ENCODE measurements at places on chromosomes 3 and 15. TPM values are rescaled to one million over a fixed set of nuclear protein-coding genes. Genes with fewer than 3 reads are reported as not detected.

DNA sequence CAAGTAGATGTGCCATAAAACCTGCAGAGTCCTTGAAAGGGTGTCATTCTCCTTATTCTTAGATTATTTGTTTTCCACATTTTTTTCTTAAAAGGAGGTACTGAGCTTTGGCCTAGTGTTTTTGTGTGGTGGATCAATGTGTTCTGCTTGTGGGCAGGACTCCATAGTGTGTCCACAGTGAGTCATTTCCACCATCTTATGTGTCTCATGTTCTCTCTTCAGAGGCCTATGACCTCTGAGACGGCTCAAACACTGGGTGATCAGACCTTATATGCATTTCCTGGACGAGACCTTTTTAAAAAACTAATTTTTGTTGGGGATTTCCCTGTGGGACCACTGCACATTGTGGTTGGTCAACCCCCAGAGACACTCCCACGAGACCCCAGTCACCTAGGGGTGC, 93.4 kb downstream of the CHCHD4 start:
- no peaks in the 10 kb centered on the region for H3K36me3 ChIP-seq
- no peaks in the 10 kb centered on the region for H3K4me1 ChIP-seq
- no peak overlapping the region for H3K4me3 ChIP-seq
- no peaks in the 10 kb centered on the region for H3K27me3 ChIP-seq

- H3K4me1 ChIP-seq, result peaks cover 1% of the 10 kb centered on the region
- H3K27ac ChIP-seq, result no peak overlapping the region
- no peak for DNase-seq
- no peaks in the 10 kb centered on the region for H3K27me3 ChIP-seq
Observed at GRCh38 chr3:24199300-24199699, 254.2 kb downstream of the NR1D2 start.

DNA sequence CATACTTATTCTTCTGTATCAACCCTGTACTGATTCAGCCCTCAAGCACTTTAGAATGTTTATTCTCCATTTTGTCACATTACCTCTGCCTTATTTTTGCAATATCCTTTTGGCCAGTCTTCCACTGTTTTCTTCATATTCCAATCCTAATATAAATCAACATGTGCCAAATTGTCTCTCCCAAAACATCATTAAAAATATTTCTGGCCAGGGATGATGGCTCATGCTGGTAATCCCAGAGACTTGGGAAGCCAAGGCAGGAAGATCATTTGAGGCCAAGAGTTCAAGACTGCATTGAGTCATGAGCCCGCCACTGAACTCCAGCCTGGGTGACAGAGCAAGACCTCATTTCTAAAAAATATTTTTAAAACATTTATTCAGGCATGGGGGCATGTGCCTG, 641.4 kb upstream of the CBLB start:
- H3K36me3 ChIP-seq, result no peaks in the 10 kb centered on the region
- H3K4me3 ChIP-seq, result no peak overlapping the region
- H3K27ac ChIP-seq, result no peak overlapping the region
- H3K4me1 ChIP-seq, result no peaks in the 10 kb centered on the region
- DNase-seq, result no peak
- H3K27me3 ChIP-seq, result no peaks in the 10 kb centered on the region

GRCh38 chr3:194632226-194632808, 902 bp downstream of the TMEM44 start:
- no peaks in the 10 kb centered on the region for H3K4me1 ChIP-seq
- H3K36me3 ChIP-seq, result no peaks in the 10 kb centered on the region
- no peak for DNase-seq
- no peaks in the 10 kb centered on the region for H3K27me3 ChIP-seq
- peak overlapping the region; percentile 62 for H3K4me3 ChIP-seq

DNA sequence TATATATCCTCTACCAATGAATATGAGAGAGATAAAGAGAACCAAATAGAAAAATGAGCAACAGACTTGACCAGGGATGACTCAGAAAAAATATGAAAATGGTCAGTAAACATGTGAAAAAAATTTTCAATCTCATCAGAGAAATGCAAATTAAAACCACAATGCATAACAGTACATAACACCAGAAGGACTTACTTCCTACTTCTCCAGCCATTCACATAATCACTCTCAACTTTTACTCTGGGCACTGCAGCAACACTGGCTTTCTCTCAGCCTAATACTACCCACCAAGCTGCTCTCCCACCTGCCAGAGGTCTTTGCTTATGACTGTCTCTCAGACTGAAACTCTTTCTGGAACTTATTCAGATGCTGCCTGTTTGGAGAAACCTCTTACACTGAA, 49.4 kb downstream of the DPH6 start:
- no peaks in the 10 kb centered on the region for H3K4me1 ChIP-seq
- H3K27ac ChIP-seq, result no peak overlapping the region
- H3K36me3 ChIP-seq, result no peaks in the 10 kb centered on the region
- no peak overlapping the region for H3K4me3 ChIP-seq

DNA sequence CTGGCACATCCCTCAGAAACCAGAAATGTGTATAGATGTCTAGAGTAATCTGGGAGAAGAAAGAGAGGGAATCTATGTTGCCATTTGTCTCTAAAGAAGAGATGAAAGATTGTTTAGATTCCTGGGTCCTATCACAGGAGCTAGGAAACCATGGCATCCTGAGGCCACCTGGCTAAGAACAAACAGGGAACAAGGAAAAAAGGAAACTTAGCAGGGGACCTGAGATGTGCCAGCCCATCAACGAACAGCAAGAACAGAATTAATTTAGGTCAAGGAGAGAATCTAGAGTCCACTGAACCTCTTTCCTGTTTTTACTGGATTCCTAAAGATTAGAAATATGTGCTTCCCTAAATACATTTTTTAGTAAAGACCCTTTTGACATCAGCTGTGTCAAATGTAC, 30.3 kb downstream of the IP6K1 start:
- no peaks in the 10 kb centered on the region for H3K4me1 ChIP-seq
- H3K36me3 ChIP-seq, result no peaks in the 10 kb centered on the region
- no peak for DNase-seq
- no peaks in the 10 kb centered on the region for H3K27me3 ChIP-seq

GRCh38 chr3:190543671-190544070, 29.8 kb downstream of the IL1RAP start:
- H3K4me1 ChIP-seq, result peaks cover 62% of the 10 kb centered on the region
- H3K27ac ChIP-seq, result no peak overlapping the region
- H3K27me3 ChIP-seq, result no peaks in the 10 kb centered on the region
- no peaks in the 10 kb centered on the region for H3K36me3 ChIP-seq
- no peak for DNase-seq

DNA sequence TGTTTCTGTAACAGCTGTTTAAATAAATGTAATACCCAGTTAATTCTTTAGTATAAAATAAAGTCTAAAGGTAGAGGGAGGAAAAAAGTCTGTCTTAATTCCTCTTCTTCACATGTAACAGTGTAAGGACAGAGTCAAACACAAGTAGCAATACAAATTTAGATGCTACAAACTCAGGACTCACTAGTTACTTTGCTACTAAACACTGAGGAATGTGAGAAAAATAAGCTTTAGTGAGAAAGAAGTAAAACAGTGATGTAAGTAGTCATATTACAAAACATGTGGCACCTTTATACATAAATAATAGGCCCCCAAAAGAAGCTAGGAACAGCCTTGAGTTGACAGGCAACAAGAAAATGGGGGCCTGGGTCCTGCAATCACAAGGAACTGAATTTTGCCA, 113.0 kb downstream of the TBC1D5 start:
- no peaks in the 10 kb centered on the region for H3K27me3 ChIP-seq
- H3K36me3 ChIP-seq, result no peaks in the 10 kb centered on the region
- no peak overlapping the region for H3K4me3 ChIP-seq
- no peak overlapping the region for H3K27ac ChIP-seq
- DNase-seq, result no peak

DNA sequence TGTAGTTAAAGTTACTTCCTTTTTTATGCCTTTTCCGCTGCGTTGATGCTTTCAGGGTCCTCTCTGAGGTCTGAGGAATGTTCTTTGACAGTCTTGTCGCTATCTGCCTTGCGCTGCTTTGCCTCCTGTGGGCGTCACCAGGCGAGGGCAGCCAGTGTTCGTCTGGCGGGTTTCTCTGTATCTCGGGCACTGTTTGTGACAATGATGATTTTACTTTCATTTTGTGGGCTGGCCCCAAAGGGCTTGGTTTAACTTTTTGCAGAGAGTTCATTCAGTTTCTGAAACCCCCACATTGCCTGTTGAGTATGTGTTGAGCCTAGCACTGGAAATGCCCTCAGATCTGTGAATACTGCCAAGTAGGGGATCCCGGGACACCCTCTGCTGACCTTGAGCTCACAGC, 24.6 kb upstream of the SACM1L start:
- no peaks in the 10 kb centered on the region for H3K27me3 ChIP-seq
- H3K4me1 ChIP-seq, result peaks cover 10% of the 10 kb centered on the region
- peak; percentile 42 for DNase-seq
- peaks cover 21% of the 10 kb centered on the region for H3K36me3 ChIP-seq
- peak overlapping the region; percentile 14 for H3K27ac ChIP-seq

DNA sequence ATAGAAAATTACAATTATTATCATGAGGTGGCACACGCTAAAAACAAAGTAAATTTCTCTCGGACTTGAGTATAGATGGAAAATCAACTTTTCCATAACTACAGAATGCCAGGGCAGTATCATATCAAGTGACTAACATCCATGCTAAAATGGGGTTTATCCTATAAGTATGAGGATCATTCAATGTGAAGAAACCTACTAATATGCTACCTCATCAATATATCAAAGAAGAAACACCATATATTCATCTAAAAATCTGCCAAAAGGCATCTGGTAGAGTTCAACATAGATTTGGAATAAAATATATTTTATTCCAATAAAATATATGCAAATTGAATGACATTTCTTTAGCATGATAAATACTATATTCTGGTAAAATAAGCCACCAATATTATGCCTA, 894.4 kb downstream of the MCTP2 start:
- H3K4me1 ChIP-seq, result no peaks in the 10 kb centered on the region
- no peak overlapping the region for H3K27ac ChIP-seq
- DNase-seq, result no peak
- H3K4me3 ChIP-seq, result no peak overlapping the region
- no peaks in the 10 kb centered on the region for H3K27me3 ChIP-seq
- no peaks in the 10 kb centered on the region for H3K36me3 ChIP-seq

DNA sequence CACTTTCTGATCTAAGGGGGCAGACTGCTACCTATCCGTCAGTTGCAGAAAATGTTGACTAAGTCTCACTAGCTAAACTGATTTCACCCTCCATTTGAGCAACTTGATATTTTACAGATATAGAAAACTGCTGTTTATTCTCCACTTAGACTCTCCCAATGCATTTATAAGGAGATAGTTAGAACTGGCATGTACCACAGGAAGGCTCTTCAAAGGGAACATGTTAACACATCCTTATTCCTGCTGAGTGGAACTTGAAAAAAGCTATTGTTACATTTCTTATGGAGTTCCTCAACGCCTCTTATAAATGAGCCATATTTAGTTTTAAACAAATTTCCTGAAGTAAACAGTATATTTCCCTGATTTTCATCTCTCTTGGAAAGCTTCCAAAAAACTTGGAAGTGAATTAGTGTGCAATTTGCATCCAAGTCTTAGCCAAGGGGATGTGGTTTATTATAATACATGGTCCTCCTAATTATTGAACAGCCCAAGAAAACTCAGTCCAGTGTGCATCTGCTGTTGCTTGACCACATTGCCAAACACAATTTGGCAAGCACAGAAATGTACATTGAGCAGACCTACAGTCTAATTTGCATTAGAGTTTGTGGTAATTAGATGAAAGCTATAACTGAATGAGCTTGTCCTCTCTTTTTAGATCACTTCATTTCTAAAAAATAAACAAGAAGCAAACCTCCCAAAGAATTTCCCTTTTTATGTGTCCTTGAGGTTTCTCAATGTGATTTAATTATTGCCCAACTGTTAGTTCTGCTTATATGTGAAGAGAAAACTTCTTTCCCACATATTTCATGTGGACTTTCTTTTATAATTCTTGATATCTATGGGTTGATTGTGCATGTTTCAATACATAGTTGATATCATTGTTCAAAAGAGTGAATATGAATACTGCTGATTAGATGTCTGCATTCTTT, 72.6 kb upstream of the DPH6 start:
- H3K4me3 ChIP-seq, result no peak overlapping the region
- DNase-seq, result peak; percentile 82
- H3K27me3 ChIP-seq, result no peaks in the 10 kb centered on the region
- no peak overlapping the region for H3K27ac ChIP-seq

LYZL4 gene
- not detected for total RNA-seq

ARL14 gene
- not detected for total RNA-seq

EAF2 gene
- total RNA-seq, result 7.8 TPM

LIPC gene
- 0.55 TPM for total RNA-seq

MASP1 gene
- total RNA-seq, result 8.3 TPM

MOBP gene
- total RNA-seq, result 0.14 TPM

RBP2 gene
- 1.1 TPM for total RNA-seq

MCTP2 gene
- total RNA-seq, result 34.9 TPM

Data from lung (tissue), 17 donors.